ENCODE measurements at places on chromosomes 6 and 20.

DNA sequence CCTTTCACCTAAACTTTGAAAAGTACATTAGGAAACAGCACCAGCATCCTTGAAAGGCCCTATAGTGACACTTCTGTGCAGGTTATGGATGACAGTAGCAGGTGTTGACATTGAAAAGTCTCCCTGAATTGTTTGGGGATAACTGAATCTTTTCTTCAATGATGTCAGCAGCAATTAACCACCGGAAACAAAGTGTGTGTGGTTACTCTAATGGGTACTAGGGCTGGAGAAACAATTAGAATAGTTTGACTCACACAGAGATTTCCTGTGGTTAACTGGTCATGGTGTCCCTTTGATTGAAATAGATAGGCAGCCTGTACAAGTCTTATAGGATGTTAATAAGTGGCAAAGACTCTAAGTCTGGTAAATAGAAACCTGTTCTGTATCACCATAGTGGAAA, 189.1 kb downstream of the TBX18 start:
- H3K27me3 ChIP-seq: no peaks in the 10 kb centered on the region
- DNase-seq: no peak
- H3K4me3 ChIP-seq: no peak overlapping the region
- no peaks in the 10 kb centered on the region for H3K4me1 ChIP-seq
- H3K27ac ChIP-seq: no peak overlapping the region

- no peak for DNase-seq
- peaks cover 17% of the 10 kb centered on the region for H3K36me3 ChIP-seq
- no peaks in the 10 kb centered on the region for H3K27me3 ChIP-seq
- peak overlapping the region; percentile 82 for H3K4me3 ChIP-seq
- peak overlapping the region; percentile 100 for H3K27ac ChIP-seq
These were observed 878 bp upstream of the PNRC1 start for GRCh38 chr6:89079511-89080234.

GRCh38 chr6:147700436-147701209, 192.1 kb downstream of the SAMD5 start:
- DNase-seq: no peak
- no peaks in the 10 kb centered on the region for H3K27me3 ChIP-seq
- H3K36me3 ChIP-seq: no peaks in the 10 kb centered on the region
- H3K27ac ChIP-seq: no peak overlapping the region

GRCh38 chr6:113292646-113293422, 564.3 kb upstream of the MARCKS start:
- H3K27ac ChIP-seq: no peak overlapping the region
- no peak for DNase-seq
- H3K4me3 ChIP-seq: no peak overlapping the region
- H3K27me3 ChIP-seq: no peaks in the 10 kb centered on the region

DNA sequence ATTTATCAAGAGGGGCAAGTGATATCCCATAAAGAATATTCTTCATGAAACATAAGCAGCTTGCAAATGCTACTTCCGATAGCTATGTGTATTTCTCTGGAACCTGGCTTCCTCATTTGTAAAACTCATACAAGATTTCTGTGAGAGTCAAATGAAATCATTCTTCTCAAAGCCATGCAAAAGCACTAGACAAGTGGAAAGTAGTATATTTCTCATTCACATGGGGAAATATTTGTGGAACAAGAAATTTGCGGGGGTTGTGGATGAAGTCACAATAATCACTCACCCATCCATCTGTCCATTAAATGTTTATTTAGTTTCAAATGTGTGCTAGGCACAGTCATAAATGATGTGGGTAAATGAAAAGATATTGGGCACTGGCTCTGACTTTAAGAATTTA, 150.5 kb downstream of the IPCEF1 start:
- no peaks in the 10 kb centered on the region for H3K4me1 ChIP-seq
- H3K4me3 ChIP-seq: no peak overlapping the region
- H3K27ac ChIP-seq: no peak overlapping the region
- H3K36me3 ChIP-seq: no peaks in the 10 kb centered on the region
- no peaks in the 10 kb centered on the region for H3K27me3 ChIP-seq

- no peak overlapping the region for H3K4me3 ChIP-seq
- no peak for DNase-seq
- H3K4me1 ChIP-seq: no peaks in the 10 kb centered on the region
- H3K36me3 ChIP-seq: no peaks in the 10 kb centered on the region
These were observed 64.2 kb downstream of the STK35 start for GRCh38 chr20:2165871-2166270.

DNA sequence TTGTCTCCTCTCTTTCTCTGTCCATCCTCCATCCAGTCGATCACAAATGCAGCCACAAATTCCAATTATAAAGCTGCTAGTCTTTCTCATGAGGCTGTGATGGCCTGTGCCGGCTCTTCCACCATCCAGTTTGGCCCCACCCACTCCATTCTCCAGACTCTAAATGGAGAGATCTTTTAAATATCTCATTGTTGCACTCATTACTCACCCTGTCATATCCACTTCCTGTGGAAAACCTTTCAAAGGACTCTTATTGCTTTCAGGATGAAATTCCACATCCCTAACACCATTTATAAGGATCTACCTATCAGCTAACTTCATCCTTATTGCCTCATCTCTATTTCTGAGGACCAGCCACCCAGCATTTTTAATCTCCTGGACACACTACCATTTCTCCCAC, 70.6 kb downstream of the NRN1 start:
- no peak for DNase-seq
- H3K36me3 ChIP-seq: no peaks in the 10 kb centered on the region
- no peaks in the 10 kb centered on the region for H3K4me1 ChIP-seq
- no peak overlapping the region for H3K27ac ChIP-seq
- no peak overlapping the region for H3K4me3 ChIP-seq

DNA sequence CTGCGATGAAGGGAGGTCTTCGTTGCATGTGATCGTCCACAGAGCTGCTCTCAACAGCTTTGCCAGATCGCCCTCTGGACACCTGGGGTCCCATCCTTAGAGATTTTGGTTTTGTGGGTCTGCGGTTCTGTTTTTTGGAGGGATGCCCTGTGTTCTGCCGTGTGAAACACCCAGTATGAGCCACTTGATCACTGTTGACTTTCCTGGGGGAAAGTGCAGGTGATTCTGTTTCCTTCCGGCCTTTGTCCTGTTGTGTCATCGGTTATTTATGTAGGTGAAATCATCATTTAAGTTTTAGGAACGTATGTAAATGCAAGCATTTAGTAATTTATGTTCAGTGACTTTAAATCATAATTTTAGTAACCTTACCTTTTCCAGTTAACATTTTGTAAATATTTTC, 56.4 kb upstream of the SLC22A1 start:
- DNase-seq: no peak
- H3K4me1 ChIP-seq: no peaks in the 10 kb centered on the region
- peaks cover 96% of the 10 kb centered on the region for H3K36me3 ChIP-seq

DNA sequence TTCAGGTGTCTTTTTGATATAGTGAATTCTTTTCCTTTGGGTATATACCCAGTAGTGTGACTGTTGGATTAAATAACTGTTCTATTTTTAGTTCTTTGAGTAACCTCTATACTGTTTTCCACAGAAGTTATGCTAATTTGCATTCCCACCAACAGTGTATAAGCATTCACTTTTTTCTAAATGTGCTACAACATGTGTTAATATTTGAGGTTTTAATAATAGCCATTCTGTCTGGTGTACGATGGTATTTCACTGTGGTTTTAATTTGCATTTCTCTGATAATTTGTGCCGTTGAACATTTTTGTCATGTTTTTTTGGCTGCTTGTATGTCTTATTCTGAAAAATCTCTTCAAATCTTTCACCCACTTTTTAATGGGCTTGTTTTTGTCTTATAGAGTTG, 563.5 kb downstream of the GRIK2 start:
- H3K4me1 ChIP-seq: no peaks in the 10 kb centered on the region
- H3K27ac ChIP-seq: no peak overlapping the region
- DNase-seq: no peak

GRCh38 chr6:125294036-125294435, 7.7 kb downstream of the HDDC2 start:
- peaks cover 15% of the 10 kb centered on the region for H3K4me1 ChIP-seq
- H3K27ac ChIP-seq: no peak overlapping the region
- DNase-seq: no peak

Measured in upper lobe of right lung (tissue), 1 donor.